ENCODE measurements at places on chromosomes 3 and 15. TPM values are rescaled to one million over a fixed set of nuclear protein-coding genes. Genes with fewer than 3 reads are reported as not detected.

GRCh38 chr15:99703603-99704443 is 29.4 kb downstream of the LYSMD4 start:
- DNase-seq = peak; percentile 71

Gene CRABP1
- 32.3 TPM for polyA plus RNA-seq

Gene CNTN6
- polyA plus RNA-seq = 4.3 TPM

DNA sequence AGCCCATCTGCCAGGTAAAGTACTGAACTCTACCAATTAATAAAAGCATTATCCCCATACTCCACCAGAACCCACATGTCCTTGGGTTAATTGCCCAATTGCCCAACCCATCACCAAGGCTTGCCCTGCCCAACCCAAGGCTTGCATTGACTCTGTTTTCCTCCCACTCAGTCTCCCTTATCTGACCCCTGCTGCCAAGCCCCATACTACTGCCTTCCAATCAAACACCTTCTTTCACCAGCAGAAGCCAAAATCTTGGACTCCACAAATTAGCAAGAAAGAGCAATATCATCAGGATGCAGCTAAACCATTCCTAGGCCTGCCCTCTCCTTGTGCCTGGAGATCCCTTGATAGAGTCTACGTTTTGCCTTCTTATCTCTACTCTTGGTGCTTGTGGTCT is 602.9 kb downstream of the NTRK3 start:
- no peak for DNase-seq

DNA sequence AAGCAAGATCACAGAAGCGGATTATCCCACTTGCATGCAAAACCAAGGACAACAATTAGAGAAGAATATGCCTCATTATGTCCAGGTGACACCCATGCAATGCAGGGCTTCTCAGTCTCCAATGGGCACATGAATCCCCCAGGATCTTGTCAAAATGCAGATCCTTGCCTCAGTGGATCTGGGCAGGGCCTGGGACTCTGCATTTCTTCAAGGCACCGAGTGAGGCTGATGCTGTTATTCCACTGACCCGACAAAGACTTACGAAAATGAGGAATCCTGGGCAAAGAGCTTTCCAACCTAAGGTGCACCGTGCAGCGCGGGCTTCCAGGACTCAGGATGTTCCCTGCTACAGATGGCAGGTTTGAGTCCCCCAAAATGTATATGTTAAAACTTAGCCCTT is 99.2 kb downstream of the ATP10A start:
- DNase-seq = no peak

- DNase-seq = no peak
Measured at GRCh38 chr3:57464011-57464410, 80.1 kb downstream of the DNAH12 start.

- DNase-seq = no peak
Measured at GRCh38 chr3:46380471-46381221, 9.9 kb downstream of the CCR5 start.

Gene EPHA3
- 5.1 TPM for polyA plus RNA-seq

DNA sequence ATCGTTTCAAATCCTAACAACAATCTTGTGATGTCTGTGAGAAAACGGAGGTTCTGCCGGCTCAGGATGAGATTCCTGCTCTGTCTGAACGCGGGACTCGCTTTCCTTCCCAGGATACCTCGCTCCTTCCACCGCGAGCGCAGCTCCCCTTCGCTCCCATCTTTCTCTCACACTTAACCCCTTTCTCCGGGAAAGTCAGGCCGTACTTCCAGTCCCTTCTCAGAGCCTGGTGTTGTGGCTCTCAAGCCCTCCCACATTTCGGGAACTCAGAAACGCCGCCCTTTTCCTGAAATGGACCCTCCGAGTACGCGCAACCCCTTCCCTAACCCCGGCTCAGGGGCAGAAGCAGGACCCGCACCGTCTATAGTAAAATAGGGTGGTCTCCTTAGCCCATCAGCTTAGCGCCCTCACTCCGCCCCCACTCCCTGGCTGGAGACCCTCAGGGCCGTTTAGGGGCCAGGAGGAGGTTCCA is 378 bp upstream of the FEM1B start:
- peak; percentile 71 for DNase-seq

Gene ASB14
- 1.4 TPM for polyA plus RNA-seq

Gene HDC
- 0.96 TPM for polyA plus RNA-seq

Gene CFAP44
- 37.1 TPM for polyA plus RNA-seq

Gene SST
- polyA plus RNA-seq = not detected

DNA sequence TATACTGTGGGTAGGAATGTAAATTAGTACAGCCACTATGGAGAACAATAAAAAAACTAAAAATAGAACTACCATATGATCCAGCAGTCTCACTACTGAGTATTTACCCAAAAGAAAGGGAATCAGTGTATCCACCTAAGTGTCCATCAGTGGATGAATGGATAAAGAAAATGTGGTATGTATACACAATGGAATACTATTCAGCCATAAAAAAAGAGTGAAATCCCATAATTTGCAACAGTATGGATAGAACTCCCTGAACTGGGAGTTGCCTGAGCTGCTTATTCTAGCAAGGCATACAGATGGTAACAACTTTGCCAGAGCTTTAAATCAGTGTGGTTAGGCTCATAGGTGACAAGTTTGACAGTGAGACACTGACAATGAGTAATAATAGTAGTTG is 16.1 kb upstream of the APH1B start:
- no peak for DNase-seq

Gene PLS1
- polyA plus RNA-seq = 28.9 TPM

DNA sequence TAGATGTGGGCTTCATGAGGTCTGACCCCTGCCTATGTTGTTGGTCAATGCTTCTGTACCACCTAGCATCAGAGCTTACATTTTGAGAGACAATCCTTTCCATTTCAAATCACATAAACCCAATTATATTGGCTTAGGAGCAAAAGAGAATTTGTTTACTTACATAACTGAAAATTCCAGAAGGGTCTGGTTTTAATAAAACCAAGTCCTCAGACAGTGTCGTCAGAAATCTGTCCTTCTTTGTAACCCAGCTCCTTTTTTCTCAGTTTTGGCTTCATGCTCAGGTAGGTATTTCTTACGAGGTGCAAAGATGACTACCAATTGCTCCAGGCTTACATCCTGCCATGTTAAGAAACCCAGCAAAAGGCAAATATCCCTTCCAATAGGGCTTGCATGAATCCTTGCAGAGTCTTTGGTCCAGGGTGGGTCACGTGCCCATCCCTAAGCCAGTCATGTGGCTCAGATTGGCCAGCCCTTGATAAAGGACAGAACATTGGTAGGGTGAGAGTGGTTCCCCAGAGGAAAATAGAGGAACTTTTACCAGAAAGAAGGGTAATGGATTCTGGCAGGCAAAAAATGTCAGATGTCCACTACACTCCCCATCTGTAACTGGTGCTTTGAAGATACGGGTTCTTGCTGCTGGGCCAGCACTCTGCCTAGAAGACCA is 50.2 kb upstream of the VILL start:
- no peak for DNase-seq

DNA sequence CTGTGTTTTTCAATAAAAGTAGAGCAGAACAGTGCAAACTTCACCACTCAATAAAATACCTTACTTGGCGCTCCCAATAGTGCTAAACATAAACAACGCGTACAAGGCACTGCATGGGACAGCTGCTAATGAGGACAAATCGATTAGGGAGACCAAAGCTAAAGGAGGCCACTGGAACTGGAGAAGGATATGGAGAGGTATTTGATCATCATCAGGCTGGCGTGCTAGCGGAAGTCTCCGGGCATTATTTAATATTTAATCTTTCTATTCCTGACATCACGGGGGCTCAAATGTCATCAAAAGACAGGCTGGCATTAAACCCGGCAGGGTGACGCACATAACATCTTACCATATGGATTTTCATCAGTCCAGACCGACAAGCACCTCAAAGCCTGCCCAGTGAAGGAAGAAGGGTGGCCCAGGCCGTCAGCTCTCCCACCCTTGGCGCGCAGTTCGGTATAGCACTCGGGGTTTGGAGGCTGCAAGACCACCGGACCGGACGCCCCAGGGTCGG is 604 bp downstream of the CCPG1 start:
- DNase-seq = peak; percentile 29

DNA sequence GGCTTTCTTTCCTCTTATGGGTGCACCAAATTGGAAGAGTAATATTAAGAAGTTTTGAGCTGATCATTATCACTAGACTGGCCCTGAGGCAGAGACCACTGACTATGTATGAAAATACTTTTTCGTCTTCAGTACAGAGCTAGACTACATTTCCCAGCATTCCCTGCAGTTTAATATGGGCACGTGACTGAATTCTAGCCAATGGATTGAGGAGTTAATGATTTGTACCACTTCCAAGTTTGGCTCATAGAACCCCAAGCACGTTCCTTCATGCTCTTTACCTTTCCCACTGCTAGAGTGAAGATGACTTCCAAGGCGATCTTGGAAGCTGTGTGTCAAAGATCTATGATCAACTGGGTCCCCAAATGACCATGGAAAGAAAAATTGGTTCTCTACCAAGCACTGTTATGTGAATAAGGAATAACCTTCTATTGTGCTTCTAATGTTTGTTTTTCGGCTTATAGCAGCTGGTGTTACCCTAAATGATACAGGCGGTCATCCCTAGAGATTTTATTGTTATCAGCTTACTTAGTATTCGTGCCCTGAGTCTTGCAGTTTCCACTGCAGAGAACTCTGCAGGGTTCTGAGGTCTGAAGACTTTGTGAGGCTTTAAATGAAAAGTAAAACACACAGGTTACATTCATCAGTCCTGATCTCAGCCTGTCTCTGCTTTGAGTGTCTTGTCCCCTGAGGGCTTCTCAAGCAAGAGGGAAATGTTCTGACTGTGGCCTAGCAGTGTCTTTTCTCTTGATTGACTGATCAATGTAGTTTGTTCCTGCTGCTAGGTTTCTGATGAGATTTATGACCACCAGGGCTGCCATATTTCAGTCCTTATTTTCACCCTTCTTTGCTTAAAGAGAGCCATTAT is 486.8 kb downstream of the PDCD6IP start:
- no peak for DNase-seq

- no peak for DNase-seq
Measured at GRCh38 chr15:96893159-96893906, 562.8 kb downstream of the NR2F2 start.

GRCh38 chr3:116263842-116264545 is 181.3 kb downstream of the LSAMP start:
- DNase-seq = no peak

GRCh38 chr3:144458283-144458682 is 486.7 kb downstream of the DIPK2A start:
- DNase-seq = no peak

GRCh38 chr3:182078929-182079328 is 367.2 kb downstream of the SOX2 start:
- DNase-seq = no peak

GRCh38 chr15:61685534-61685933 is 374.7 kb downstream of the VPS13C start:
- no peak for DNase-seq

DNA sequence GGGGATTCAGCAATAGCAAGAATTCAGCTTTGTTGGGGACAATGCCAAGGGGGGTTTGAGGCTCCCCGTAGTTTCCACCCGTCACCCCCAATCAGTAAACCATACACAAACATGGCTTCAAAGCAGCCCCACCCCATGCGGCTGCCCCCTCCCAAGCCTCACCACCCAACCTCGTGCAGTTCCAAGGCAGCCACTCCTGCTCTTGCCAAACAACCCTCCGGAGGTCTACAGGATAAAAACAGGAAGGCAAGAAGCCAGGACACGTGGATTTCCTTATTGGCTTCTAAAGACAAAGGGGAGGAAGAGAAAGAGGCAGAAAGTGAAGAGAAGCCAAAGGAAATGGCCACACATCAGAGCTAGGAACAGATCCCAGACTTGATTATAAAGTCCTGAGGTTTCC is 121.1 kb downstream of the SHQ1 start:
- no peak for DNase-seq

DNA sequence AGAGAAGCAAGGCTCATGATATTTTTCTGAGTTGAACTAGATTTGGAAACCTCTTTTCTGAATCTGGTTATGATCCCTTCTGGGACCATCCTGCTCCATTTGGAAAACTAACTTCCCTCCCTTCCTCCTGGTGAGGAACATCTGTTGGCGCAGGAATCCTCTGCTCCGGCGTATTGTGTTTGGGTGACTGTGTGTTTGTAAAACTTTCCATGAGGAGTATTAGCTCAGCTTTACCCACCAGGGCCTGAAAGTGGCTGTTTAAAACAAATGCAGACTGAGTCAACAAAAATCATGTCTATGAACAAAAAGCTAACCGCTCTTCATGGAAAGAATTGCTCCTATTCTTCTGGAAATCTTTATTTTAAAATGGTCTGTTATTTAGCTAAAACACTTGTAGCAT is 17.7 kb downstream of the STARD9 start:
- no peak for DNase-seq

GRCh38 chr3:124927574-124928045 is 6.9 kb downstream of the MUC13 start:
- no peak for DNase-seq

DNA sequence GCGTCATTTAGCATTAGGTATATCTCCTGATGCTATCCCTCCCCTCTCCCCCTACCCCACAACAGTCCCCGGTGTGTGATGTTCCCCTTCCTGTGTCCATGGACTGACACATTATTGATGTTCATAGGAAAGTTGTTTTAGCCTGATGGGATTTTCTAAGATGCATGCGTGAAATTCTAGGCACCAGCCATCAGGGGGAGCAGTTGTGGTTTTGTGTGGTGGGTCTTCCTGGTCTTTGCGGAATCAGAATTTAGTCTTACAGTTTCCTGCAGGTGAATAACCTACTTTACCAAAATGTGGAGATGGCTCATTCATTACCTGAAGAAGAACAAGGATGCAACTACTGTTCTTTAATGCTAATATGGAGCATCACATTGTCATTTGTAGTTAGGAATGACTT is 455.0 kb upstream of the THBS1 start:
- no peak for DNase-seq

Gene ISLR2
- polyA plus RNA-seq = 0.93 TPM

DNA sequence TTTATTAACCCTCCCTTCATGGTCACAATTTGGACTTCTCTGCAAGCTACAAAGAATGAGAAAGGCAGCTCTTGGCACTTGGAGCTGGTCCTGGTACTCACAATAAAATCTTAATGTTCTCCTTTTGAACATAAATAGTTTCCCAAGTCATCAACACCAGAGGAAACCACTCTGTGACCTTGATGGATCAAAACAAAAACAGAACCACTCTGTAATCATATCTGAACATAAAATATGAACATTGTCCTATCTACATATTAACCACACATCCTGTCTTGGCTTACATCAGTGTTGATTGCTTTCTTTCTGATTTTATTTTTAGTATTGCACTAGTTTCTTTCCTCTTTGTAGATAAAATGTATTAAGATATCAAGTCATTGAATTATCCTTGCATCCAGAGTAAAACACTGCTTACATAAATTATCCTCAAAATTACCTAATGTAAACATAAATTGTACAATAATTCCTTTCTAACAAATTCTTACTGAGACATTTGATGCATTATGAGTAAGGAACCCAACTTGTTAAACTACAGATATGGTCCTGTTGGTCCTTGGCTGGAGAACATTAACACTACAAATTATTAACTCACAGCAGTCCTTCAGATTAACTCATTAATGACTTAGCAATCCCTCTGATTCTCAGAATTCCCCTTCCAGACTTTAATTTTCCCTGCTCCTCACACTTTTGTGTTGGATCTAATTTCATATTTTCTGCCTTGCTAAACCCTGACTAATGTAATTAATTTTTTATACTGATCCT is 860.5 kb downstream of the DIPK2A start:
- no peak for DNase-seq

Gene FOXL2
- polyA plus RNA-seq = not detected

Gene FBXL22
- 1.7 TPM for polyA plus RNA-seq

Gene FSIP1
- 3.6 TPM for polyA plus RNA-seq
